ENCODE measurements at places on chromosomes 1 and 21.

DNA sequence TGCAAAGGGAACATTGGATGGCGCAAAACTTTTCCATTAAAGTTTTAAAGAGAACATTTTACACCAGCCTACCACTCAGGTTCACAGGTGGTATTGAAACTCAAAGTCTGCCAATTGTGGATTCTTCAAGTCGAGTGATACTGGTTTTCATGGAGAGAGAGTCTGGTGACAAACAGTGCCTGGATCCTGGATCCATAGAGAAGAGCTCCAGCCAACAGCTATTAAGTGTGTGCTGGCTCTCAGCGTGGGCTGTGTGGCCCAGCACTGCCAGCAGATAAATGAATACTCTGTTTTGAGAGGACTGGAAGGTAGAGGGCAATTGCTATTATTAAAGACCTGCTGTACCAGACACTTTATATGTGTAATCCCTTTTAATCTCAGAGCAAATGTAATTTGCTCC is 118.9 kb upstream of the SYT6 start:
- no peak for DNase-seq

GRCh38 chr1:185375583-185375982 is 58.5 kb upstream of the IVNS1ABP start:
- no peak for DNase-seq

GRCh38 chr1:160685266-160685665 is 26.4 kb downstream of the CD48 start:
- DNase-seq, result no peak

GRCh38 chr1:87686136-87686495 is 357.4 kb downstream of the LMO4 start:
- no peak for DNase-seq

- no peak for DNase-seq
Measured at GRCh38 chr1:103218369-103218768, 110.0 kb upstream of the COL11A1 start.

GRCh38 chr1:25760871-25761270 is 39.1 kb upstream of the SELENON start:
- no peak for DNase-seq

DNA sequence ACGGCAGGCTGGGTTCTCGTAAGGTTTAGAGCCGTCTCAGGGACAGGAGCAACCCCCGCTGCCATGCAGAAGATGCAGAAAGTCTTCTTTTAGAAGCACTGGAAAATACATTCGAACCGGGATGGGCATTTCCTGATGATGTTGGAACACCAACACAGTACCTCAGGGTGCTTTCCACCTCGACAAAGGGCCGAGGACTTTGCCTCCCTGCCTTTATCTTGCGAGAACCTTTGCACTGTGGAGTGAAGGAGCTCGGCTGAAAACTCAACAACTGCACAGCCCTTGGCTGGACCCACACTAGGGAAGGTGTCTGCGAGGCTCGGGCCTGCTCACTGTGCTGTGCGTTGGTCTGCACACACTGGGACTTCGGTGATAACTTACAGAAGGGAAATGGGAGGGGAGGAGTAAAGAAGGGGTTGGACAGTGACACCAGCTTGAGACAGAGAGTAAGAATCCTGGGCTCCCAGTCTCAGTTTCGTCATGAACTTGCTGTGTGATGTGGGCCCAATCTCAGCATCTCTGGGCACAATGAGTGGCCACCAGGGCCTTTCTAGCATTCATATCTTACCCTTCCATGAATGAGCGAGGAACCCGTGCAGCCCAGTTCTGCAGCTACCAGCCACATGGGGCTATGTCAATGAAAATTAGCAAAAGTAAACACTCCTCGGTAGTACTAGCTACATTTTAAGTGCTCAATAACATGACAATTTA is 18.2 kb downstream of the RCAN1 start:
- no peak for DNase-seq

DNA sequence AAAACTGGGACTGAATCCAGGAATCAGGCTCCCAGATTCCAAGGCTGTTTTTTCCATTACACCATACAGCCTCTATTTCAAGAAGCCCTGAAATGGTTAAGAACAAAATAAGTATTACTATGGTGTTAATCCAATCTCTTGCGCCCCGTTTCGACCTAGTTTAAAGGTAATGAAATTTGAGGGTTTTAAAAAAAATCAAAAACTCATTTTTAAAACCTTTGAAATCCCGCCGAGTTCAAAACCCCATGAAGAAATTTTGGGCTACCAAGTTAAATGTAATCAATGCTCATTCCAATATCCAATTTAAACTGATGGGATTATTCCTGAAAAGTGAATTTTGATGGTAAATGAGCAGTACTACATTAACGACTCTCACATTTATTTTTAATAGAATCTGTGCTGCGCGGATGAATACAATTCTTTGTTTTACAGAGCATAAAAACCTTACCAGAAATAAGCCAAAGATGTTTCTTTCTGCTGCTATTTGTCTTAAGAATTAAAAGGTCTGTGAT is 767 bp upstream of the EGLN1 start:
- DNase-seq, result no peak

GRCh38 chr1:7921796-7922195 is 18.8 kb downstream of the TNFRSF9 start:
- DNase-seq, result no peak

DNA sequence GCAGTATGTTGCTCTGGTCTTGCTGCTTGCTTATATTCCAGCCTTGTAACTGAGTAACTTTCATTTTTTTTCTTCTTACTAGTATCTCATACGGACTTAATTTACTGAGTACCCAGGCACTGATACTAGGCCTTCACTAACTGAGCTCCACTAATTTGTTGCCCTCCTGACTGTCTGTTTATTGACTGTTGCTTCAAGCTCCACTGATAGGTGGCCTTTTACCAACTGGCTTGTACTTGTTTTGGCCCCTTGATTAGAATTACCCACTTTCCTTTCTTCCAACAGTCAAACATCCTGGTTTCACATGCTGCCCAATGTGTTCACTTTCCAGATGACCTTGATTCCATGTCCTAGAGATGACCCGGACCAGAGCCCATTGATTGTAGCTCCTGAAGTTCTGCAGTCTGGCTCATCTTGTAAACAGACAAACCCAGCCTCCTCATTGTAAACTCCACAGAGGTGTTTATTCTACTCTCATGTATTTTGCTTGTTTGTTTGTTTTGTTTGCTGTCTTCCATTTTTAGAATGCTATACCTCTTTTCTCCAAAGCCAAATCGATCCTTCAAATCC is 27.7 kb downstream of the RGS1 start:
- no peak for DNase-seq

- DNase-seq, result no peak
Measured at GRCh38 chr1:80659161-80659560, 1141.6 kb upstream of the ADGRL2 start.

DNA sequence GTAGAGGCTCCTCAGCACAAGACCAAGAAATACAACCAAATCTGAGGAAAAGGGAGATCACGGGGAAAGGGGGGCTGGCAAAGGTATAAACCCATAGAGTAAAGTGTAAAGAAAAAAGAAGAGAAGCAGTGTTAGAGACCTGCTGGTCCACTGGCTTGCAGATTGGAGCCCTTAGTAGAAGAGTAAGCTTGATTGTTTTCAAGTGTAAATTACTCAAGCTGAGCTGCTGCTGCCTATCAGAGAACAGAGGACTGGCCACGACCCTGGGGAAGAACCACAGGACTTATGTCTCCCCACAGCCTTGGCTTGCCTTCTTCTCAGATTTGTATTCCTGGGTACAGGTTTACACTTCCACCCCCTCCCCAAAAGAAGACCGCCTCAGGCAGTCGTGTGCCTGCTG is 294.2 kb downstream of the LMX1A start:
- no peak for DNase-seq

- DNase-seq, result no peak
Measured at GRCh38 chr1:153880962-153881361, 41.8 kb downstream of the GATAD2B start.

DNA sequence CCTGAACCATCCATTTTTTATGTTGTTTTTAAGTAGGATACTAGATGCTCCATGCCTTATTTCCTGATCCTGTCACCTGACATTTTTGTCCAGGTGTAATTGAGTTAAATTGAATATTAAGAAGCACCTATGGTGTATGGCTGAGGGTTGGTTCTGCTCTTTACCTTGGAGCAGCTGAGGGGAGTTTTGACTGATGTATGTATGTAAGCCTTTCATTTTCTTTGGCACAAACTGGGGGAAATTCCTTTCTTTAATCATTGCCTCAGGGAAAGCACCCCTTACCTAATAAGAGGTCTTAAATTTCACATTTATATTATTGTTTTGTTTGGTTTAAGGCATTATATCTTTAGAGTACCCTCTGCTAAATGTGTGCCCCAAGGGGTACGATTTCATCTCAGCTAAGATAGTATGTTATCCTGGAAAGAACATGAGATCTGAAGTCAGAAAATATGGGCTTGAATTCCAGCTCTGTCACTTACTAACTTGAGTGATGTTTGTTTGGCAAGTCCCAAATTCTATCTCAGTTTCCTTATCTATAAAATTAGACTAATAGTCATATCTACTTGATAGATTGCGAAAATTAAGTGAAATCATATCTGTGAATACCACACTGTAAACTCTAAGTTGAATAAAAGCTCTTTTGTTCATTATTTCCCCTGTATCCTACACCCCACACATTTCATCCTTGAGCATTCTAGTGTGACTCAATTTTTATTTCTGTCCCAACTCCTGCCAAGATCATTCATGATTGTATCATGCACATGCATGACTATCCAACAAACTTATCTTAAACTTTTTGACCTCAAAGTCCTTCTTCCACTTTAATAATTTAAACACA is 57.7 kb upstream of the NUF2 start:
- no peak for DNase-seq

GRCh38 chr1:87108814-87109411 is 194.5 kb downstream of the HS2ST1 start:
- DNase-seq, result no peak

DNA sequence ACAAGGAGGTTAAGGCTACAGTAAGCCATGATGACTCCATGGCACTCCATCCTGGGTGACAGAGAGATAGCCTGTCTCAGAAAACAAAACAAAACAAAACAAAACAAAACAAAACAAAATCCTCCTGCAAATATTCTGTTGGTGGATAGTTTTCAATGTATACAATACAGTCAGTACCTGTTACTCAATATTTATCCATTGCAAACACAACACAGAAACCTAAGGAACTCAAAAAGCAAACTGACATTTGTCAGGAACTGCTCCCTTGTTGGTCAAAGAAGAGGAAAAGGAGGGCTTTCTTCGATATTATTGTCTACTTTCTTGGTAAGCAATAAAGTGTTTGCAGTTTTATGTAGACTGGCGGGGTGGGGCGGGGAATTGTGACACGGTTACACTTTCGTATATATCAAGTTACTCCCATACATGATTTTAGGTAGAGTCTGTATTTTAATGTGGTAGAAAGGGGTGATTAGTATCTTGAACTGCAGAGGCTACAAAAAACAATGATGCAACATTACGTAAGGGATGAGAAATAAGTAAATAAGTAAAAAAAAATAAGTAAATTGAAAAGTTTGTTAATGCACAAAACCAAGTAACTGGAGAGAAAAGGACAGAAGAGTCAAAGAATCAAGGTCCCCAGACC is 31.8 kb downstream of the APP start:
- DNase-seq, result no peak

DNA sequence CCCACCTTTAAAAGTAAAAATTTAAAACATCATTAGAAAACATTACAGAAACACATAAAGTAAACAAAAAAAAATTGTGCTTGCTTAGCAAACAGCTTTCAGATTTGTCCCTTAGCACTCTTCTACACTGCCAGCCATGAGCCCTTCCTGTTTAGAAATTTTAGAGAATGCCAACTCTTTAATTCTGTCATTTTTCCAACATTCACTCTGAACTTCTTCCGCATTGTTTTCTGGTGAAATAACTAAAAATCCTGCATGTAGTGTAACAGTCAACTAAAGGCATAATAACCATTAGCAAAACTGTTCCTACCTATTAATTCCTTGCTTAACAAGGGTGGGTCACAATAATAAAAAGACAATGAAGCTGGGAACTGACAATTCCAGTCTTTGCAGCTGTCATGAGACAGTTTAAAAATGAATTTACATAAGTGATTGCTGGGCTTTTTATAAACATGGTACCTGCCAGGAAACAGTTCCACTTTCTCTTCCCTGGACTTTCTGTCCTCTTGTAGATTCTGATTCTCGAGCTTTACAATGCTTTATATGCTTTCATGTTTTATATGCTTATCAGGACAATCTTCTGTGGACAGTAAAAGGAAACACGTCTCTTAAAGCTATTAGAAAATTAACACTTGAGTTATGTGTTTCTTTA is 19.0 kb downstream of the GNG12 start:
- no peak for DNase-seq

- DNase-seq, result no peak
Measured at GRCh38 chr1:95005584-95005983, 67.2 kb downstream of the ALG14 start.

DNA sequence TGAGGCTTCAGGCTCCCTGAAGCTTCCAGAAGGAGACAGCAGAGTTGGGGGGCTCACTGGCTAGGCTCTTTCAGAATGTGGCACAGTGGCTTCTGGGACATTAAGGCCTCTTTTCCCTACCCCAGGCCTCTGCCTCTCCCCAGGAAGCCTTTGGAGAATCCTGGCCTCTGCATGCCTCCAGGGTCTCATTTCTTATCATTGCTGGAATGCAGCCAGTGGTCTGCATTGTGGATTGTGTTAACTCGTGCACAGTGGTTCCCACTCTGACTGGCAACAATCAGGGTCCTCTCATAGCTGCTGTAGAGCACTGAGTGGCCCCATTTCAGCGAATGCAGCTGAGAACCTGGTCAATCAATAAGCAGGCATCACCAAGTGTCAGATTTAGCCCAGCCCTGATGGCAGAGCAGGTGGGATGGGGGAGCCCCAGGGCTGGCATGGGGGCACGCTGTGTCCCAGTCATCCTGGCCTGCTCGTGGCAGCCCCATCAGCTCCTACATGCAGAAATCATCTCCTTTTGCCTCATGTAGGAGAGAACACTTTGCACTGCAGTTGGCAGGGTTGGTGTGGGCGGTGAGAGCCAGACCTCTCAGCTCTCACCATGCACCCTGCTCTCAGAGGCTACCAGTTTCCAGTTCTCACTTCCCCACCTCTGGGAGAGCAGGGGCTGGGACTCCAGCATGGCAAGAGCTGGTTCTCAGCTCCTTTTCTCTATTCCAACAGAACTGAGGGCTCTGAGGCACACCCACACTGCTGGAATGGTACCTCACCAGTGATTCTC is 13.4 kb downstream of the ADORA1 start:
- no peak for DNase-seq

DNA sequence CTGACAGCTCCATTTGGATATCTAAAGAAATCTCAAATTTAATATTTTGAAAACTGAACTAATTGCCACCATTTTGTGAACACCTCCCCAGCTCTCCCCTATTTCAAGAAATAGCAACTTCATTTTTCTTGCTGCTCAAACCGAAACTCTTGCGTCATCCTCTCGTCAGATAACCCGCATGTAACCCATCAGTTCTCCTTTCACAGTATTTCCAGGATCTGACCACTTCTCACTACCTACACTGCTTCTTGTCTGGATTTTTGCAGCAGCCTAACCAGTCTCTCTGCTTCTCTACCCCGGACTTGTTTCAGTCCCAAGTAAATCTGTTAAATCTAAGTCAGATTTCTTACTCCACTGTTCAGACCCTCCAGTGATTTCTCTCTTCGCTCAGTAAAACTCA is 75.6 kb downstream of the MTR start:
- no peak for DNase-seq

- DNase-seq, result no peak
Measured at GRCh38 chr1:24032981-24033380, 52.9 kb upstream of the SRSF10 start.
